Mucosa of gallbladder (tissue), 1 donor: ENCODE measurements at places on chromosomes 4 and X.

- DNase-seq = peak; percentile 11
These were observed 498 bp downstream of the RBMX start for GRCh38 chrX:136880003-136880451.

GRCh38 chrX:45847961-45848360, 647.3 kb upstream of the DIPK2B start:
- no peak for DNase-seq

GRCh38 chr4:150999086-150999485, 16.0 kb downstream of the LRBA start:
- DNase-seq = no peak

- no peak for DNase-seq
These were observed 247.1 kb downstream of the SPRY1 start for GRCh38 chr4:123643691-123644090.

DNA sequence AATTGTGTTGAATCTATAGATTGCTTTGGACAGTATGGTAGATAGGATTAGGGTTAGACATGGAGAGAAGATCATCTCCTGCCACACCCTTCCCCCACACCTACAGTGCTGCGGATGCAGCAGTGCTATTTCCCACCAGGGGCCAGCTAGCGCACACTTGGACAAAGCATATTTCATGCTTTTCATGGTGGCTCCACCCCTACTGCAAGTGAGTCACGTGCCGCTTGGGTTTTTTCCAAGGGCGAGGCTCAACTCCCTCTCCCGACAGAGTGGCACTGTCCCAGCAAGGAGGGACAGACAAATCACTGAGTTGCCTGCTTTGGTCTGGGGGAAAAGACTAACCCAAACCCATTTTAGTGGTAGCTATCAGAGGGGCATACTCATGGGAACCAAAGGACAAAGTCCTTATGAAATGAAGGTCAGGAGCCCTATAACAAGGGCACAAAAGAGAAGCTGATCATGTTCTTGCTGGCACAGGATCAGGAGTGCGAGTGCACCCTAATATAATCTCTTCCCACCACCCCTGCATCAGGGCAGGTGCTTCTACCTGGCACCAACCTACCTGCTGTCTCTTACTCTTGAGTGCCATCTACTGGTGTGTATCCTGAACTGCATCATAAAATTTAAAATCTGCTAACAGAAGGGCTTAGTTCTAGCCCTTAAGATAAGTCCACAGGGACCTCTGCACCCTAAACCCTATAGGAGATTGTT, 55.1 kb upstream of the PGAM4 start:
- DNase-seq = no peak

DNA sequence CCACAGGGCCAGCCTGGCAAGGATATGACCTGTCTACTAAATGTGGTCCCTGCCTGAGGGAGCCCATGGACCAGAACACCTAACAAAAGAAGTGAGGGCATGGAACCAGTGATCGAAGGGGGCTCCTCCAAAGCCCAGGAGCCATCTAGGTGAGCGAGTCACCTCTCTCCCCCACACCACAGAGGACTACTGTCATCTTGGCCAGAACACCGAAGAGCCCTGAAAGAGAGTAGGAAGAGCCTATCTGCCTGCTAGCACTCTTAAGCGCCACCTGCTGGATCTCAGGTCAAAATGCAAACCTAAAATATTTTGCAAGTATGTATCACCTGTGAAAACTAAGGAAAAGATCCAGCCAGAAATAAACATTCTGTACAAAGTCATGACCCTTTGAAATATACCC, 137.9 kb upstream of the ZXDB start:
- no peak for DNase-seq
